ENCODE measurements at places on chromosomes 7 and 10. TPM values are rescaled to one million over a fixed set of nuclear protein-coding genes. Genes with fewer than 3 reads are reported as not detected.
A peak's percentile ranks its signal among the peaks of the same experiment; 100 is the strongest.

Gene TRIL
- not detected for total RNA-seq

- no peak overlapping the region for H3K4me3 ChIP-seq
- no peaks in the 10 kb centered on the region for H3K27me3 ChIP-seq
- no peaks in the 10 kb centered on the region for H3K4me1 ChIP-seq
- H3K27ac ChIP-seq, result no peak overlapping the region
- peaks cover 11% of the 10 kb centered on the region for H3K36me3 ChIP-seq
Observed at GRCh38 chr10:97466755-97467154, 20.8 kb downstream of the ZDHHC16 start.

Gene CYP2C9
- not detected for total RNA-seq

Gene EN2
- total RNA-seq, result not detected

DNA sequence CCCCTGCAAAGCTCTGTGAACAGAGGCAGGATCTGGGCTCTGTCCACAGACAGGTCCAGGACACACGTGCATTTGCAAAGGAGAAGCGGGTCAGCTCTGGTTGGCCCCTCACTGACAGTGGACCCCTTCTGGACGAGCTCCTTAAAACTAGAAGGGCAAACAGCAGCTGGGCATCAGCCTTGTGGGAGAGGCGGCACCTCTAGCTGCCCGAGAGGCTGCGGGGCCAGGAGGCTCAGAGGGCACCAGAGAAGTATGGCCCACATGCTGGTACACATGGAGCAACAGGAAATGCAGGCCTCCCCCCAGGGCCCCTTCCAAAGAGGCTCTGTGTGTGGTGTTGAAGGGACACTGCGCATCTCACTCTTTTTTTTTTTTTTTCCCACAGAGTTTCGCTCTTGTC is 233.0 kb upstream of the TCERG1L start:
- H3K36me3 ChIP-seq, result no peaks in the 10 kb centered on the region
- no peaks in the 10 kb centered on the region for H3K4me1 ChIP-seq
- DNase-seq, result no peak
- H3K4me3 ChIP-seq, result no peak overlapping the region

DNA sequence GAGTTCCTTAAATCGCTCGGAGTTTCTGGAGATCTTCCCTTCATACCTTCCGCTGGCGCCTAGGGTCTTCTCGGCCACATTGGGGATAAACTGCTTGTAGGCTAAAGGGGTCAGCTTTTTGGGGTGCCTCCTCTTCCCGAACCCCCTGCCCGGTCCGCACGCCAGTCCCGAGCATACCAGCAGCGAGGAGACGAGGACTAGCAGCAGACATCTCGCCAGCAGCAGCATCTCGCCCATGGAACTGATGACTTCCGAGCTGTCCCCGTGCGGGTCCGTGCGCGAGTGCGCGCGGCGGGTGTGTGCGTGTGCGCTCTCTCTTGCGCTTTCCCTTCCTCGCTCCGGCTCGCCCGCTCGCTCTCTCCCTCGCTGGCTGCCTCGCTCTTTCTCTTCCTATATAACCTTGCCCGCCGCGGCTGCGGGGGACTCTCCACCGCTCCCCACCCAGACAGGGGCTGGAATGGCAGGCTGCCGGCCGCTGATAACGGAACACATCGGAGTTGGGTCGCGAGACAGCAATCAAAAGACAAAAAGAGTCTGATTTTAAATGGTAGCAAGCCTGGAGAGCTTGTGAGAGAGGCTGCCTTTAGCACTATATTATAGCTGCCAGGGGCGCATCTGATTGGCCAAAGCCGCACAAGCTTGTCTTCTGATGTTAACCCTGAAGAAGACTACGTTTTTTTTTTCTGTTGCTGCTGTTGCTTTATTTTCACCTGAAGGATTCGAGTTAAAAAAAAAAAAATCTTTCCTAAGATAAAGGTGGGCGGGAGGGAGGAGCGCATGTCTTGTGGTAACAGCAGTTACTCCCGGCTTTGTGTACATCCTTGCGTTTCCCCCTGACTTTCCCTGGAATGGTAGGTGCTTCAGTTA is at the start of gene SHH:
Gene SHH, minus strand, starts transcription at position 569 of the 867 bp plus-strand sequence. Its CDS starts 341 bp downstream, at position 228.
- H3K36me3 ChIP-seq, result no peaks in the 10 kb centered on the region
- no peak within 1 kb of the TSS for H3K27ac ChIP-seq
- peaks cover 73% of the 10 kb centered on the region for H3K27me3 ChIP-seq
- H3K4me3 ChIP-seq, result no peak within 1 kb of the TSS

Gene CTAGE4
- total RNA-seq, result 1.9 TPM

Gene XRCC2
- 1.5 TPM for total RNA-seq

DNA sequence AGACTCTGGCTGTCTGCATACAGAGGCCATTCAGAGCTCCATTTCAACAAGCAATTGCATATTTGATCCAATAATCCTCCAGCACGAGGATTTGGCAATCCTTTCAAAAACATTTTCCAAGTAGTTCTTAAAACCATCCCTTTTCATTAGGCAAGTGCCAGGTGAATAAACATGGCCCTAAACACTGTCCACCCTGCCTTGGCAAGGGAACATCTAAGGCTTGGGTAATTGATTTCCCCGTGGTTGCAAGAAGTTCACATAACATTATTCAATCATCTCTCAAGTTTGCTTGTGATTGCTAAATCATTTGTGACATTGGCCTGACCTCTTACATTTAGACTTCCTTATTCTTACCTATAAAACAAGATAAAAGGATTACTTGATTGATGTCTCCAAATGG is 175.2 kb downstream of the CTTNBP2 start:
- no peaks in the 10 kb centered on the region for H3K4me1 ChIP-seq
- no peak for DNase-seq
- H3K36me3 ChIP-seq, result no peaks in the 10 kb centered on the region
- H3K4me3 ChIP-seq, result no peak overlapping the region
- no peak overlapping the region for H3K27ac ChIP-seq

GRCh38 chr10:2984682-2985081 is 82.7 kb upstream of the PFKP start:
- H3K4me3 ChIP-seq, result no peak overlapping the region
- peaks cover 3% of the 10 kb centered on the region for H3K4me1 ChIP-seq
- no peak overlapping the region for H3K27ac ChIP-seq
- DNase-seq, result no peak

Gene CRPPA
- total RNA-seq, result 1.6 TPM

Gene PRSS1
- total RNA-seq, result not detected

- H3K4me1 ChIP-seq, result no peaks in the 10 kb centered on the region
- no peak overlapping the region for H3K4me3 ChIP-seq
- H3K27ac ChIP-seq, result no peak overlapping the region
- H3K27me3 ChIP-seq, result no peaks in the 10 kb centered on the region
- H3K36me3 ChIP-seq, result no peaks in the 10 kb centered on the region
Observed at GRCh38 chr10:71269301-71270288, 49.5 kb upstream of the SLC29A3 start.

- H3K27ac ChIP-seq, result no peak overlapping the region
- no peak overlapping the region for H3K4me3 ChIP-seq
- peaks cover 16% of the 10 kb centered on the region for H3K27me3 ChIP-seq
- H3K36me3 ChIP-seq, result no peaks in the 10 kb centered on the region
- DNase-seq, result no peak
Observed at GRCh38 chr10:81136261-81136660, 598.6 kb downstream of the SH2D4B start.

DNA sequence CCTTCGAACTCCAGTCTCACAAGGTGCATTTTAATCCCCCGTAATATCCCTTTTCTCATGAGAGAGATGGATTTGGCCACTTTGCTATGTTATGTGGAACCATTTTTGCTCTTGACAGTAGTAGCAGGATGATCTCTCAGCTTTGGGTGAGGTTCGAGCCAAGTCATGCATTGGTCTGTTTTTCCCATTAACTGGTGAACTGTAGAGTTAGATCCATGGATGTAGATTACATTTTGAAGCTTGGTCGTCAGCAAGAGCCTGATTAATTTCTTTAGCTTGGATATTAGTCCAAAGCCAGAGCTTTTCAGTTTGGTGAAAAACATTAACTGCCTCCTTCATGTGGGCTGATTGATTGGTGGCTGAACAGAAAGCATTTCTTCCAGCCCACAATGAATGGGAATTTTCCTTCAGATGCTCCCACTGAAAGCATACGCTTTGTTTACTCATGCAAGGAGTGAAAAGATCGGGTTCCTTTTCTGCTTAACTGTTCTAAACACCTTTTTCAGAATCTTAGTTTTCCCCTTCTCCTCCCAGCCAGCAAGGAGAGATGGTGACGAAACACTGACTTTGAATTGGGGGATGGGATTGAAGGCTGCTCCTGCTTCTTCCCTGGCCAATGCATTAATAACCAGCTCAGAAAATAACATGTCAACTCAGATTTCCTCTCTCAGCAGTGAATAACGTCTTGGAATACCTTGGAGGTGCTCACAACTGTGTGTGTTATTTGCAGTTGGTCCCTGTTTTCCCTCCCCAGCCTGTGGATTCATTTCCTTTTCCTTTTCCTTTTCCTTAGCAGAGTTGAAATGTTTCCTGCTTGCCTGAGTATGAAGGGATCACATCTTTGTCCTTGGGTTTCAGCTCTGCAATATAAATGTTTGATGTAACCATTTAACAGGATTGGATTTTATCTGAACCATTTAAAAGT is 351.8 kb upstream of the FZD8 start:
- H3K27ac ChIP-seq, result no peak overlapping the region
- H3K27me3 ChIP-seq, result no peaks in the 10 kb centered on the region
- H3K4me1 ChIP-seq, result no peaks in the 10 kb centered on the region
- DNase-seq, result no peak
- no peaks in the 10 kb centered on the region for H3K36me3 ChIP-seq

DNA sequence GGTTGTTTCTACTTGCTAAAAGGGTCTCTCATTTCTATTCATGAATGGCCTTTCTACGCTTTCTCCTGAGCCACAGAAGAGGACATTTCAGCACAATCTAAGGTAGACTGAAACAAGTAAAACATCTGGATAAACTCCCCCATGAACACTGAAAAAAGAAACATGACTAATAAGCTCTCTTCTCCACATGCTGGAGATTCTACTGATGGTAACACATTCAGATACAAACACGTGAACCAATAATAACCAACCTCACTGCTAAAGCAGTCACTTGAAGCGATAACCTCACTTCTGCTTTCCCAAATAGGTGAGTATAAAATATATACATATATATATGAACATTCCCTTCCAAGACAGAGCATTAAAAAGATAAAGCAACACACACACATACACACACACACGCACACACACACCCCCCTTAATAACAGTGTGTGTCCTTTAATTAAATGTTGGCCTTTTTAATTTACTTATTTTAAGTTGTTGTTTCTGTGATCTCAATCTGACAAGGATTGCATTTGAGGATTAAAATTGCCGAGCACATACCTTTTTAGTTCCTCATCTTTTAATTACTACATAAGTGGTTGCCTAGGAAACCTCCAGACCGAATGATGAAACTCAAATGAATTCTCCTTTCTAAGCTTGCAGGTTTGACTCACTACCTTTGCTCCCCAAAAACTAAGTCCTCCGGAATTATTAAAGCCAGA is 292.4 kb upstream of the KLF14 start:
- no peak overlapping the region for H3K27ac ChIP-seq
- H3K4me3 ChIP-seq, result peak overlapping the region; percentile 33
- H3K4me1 ChIP-seq, result peaks cover 42% of the 10 kb centered on the region
- DNase-seq, result no peak
- peaks cover 7% of the 10 kb centered on the region for H3K36me3 ChIP-seq

DNA sequence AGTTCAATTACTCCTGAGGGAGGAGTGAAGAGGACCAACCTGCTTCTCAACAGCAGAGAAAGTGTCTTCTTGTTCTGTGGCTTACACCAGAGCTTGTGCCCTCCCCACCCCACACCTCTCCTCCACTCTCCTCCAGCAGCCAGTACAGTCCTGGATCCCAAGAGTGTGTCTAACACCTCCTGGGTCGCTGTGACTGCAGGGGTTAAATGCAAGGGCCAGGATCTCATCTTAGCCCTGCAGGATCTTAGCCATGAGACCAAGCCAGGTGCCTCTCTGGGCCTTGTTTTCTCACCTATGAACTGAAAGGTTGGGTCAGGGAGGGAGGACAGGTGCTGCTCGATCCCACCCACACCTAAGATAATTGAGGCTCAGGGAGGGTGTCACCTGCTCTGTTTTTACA is 34.5 kb upstream of the MSRB2 start:
- H3K27ac ChIP-seq, result no peak overlapping the region
- DNase-seq, result no peak
- peaks cover 4% of the 10 kb centered on the region for H3K27me3 ChIP-seq
- H3K4me1 ChIP-seq, result no peaks in the 10 kb centered on the region

DNA sequence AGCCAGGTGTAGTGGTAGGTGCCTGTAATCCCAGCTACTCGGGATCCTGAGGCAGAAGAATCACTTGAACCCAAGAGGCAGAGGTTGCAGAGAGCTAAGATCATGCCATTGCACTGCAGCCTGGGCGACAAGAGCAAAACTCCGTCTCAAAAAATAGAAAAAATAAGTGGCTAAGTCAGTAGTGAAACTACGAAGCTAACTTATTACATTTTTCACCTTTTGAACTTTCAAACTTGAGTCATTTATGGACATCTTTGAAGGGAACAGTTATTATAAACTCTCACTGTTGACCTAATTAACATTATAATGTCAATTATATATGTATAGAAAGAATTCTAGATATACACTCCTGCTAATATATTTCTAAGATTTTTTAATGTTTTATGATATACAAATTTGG is 541.5 kb upstream of the C7orf33 start:
- no peaks in the 10 kb centered on the region for H3K4me1 ChIP-seq
- DNase-seq, result no peak
- no peak overlapping the region for H3K27ac ChIP-seq
- no peak overlapping the region for H3K4me3 ChIP-seq

- no peak overlapping the region for H3K27ac ChIP-seq
- H3K4me3 ChIP-seq, result no peak overlapping the region
- no peaks in the 10 kb centered on the region for H3K36me3 ChIP-seq
- no peaks in the 10 kb centered on the region for H3K27me3 ChIP-seq
Observed at GRCh38 chr7:118845791-118846190, 621.3 kb downstream of the ANKRD7 start.

DNA sequence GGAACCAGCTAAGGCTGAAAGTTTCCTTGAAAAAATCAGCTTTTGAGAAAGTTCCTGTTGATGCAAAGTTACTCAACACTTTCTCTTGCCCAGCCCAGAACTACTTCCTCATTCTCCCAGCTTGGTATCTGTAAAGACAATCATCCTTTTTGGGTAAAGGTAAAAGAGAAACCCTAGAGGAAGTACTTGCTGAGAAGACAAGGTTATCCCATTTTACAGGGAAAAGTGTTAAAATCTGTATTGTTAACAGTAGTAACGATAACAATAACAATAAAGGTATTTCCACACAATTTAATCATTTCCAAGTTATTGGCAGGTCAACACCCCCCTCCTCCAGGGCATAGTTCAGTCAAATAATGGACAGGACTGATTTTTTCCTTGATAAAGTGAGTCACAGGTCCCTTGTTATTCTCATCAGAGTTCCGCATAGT is 2.4 kb downstream of the ALOX5 start:
- H3K36me3 ChIP-seq, result no peaks in the 10 kb centered on the region
- peaks cover 30% of the 10 kb centered on the region for H3K27me3 ChIP-seq
- no peak overlapping the region for H3K4me3 ChIP-seq
- H3K27ac ChIP-seq, result no peak overlapping the region
- H3K4me1 ChIP-seq, result peaks cover 25% of the 10 kb centered on the region

GRCh38 chr10:120511165-120511564 is 54.1 kb downstream of the PLPP4 start:
- H3K27ac ChIP-seq, result no peak overlapping the region
- no peak overlapping the region for H3K4me3 ChIP-seq
- peaks cover 10% of the 10 kb centered on the region for H3K27me3 ChIP-seq
- no peak for DNase-seq

GRCh38 chr10:71587941-71588573 is 131.5 kb downstream of the C10orf105 start:
- no peaks in the 10 kb centered on the region for H3K36me3 ChIP-seq
- no peak overlapping the region for H3K4me3 ChIP-seq
- H3K4me1 ChIP-seq, result peaks cover 1% of the 10 kb centered on the region

GRCh38 chr10:50260791-50261281 is 9.5 kb upstream of the ASAH2 start:
- no peaks in the 10 kb centered on the region for H3K4me1 ChIP-seq
- H3K4me3 ChIP-seq, result no peak overlapping the region
- no peak for DNase-seq
- peaks cover 64% of the 10 kb centered on the region for H3K27me3 ChIP-seq
- no peak overlapping the region for H3K27ac ChIP-seq

- H3K36me3 ChIP-seq, result no peaks in the 10 kb centered on the region
- H3K4me1 ChIP-seq, result no peaks in the 10 kb centered on the region
- H3K27me3 ChIP-seq, result peaks cover 9% of the 10 kb centered on the region
Observed at GRCh38 chr7:69620063-69620462, 21.8 kb downstream of the AUTS2 start.
